ENCODE measurements at places on chromosomes 16 and 17.
A peak's percentile ranks its signal among the peaks of the same experiment; 100 is the strongest.

- no peak for DNase-seq
Observed at GRCh38 chr17:81948635-81949378, 1.8 kb upstream of the MYADML2 start.

GRCh38 chr17:5097101-5097834 is 14.4 kb downstream of the ZNF232 start:
- peak; percentile 87 for DNase-seq

- peak; percentile 2 for DNase-seq
Observed at GRCh38 chr17:34542700-34543336, 36.6 kb upstream of the TMEM132E start.

DNA sequence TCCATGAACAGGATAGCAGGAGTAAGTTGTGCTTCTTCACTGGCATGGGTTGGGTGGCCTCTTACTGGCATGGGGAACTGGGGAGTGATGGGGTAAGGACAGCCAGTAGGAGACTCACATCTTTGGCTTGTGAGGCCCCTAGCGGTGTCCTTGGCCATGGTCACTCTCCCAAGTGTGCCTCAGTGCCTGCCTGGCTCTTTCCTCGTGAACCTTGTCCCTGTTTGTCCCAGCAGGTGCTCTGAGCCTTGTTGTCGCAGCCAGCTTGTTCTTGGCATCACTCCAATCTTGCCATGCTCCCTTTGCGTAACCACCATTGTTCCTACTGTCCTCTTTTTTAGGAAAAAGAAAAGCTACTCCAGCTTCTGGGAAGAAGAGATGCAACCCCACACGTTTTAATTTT is 53.6 kb upstream of the SDK2 start:
- peak; percentile 61 for DNase-seq

- DNase-seq, result no peak
Observed at GRCh38 chr17:81238490-81238814, 403 bp downstream of the TEPSIN start.

DNA sequence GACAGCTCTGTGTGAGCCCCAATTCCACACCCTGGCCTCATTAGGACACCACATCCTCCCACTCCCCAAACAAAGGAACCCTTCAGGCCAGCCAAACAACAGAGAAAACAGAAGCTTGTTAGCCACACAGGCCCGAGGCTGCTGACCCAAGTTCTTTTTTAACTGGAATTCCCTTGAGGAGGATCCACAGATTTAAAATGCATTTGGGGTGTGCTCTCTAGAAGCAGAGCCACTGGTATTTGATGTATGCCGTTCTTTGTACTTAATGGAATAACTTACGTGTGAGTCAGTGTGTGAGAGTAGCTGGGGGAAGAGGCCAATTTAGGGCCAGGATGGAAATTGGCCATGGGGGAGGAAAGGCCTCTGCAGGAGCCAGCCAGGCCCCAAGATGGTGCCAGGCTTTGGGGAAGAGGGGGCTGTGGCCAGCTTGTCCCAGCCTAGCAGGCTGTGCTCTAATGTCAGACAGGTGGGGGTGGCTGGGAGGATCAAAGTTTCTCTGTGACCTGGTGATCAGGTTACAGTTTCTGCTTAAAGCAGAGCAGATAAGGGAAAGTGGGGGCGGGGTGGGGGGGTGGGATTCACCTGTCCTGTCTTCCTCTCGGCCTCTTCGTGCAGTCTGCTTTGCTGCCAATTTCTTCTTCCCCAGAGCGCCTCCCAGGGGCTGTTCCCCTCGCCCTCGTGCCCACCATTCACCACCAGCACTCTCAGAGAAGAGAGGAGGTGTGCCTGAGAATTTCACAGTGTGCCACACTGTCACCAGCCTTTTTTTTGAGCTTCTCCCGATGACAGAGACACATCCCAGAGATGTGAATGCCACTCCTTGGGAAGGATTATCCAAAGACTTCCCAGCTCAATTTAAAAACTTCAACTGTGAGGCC is 50.8 kb downstream of the TOM1L2 start:
- DNase-seq, result no peak

- DNase-seq, result no peak
Observed at GRCh38 chr16:73031155-73031866, 16.6 kb downstream of the ZFHX3 start.

DNA sequence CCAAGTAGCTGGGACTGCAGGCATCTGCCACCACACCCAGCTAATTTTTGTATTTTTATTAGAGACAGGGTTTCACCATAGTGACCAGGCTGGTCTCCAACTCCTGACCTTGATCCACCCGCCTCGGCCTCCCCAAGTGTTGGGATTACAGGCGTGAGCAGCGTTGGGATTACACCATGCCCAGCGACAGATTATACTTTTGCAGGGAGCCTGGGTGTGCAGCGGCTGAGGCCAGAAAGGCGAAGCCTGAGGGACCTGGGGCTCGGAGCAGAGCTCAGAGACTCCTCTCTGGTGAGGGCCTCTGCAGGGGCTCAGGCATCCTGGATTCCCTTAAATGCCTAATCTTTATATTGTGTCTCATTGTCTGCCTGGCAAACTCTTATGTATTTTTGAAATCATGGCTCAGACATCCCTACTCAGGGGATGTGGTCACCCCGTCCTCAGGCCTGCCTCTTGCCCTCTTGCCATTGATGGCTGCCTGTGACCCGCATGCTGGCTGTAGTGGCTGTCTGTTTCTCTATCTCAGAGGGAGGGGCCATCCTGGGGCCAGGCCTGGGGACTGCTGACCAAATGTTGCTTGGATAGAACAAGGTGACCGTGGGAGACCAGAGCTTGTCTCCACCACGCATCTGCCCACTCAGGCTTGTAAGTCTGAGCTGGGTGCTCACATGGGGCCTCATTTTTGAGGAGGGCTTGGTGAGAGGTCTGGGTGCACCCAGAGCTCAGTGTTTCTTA is 42.6 kb downstream of the B9D1 start:
- no peak for DNase-seq

- no peak for DNase-seq
Observed at GRCh38 chr16:56399047-56399446, 26.3 kb downstream of the AMFR start.

GRCh38 chr16:87002717-87003413 is 314.3 kb downstream of the C16orf95 start:
- no peak for DNase-seq

DNA sequence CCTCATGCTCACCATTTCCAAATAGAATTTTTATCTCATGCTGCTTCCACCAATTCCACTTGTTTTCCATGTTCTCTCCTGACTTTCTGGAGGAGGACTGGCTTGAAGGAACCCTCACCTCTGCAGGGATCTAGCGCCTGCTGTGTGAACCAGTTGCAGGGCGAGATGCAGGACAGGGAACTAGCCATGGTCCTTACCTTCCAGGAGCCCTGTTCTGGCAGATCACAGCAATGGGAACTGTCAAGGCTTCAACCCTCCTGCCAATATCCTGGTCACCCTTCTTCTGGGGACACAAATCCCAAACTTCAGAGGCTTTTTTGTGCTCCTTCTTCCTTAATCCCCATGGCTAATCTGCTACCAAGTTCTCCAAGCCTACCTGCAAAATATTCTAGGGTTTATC is 60.4 kb upstream of the MMP2 start:
- no peak for DNase-seq

DNA sequence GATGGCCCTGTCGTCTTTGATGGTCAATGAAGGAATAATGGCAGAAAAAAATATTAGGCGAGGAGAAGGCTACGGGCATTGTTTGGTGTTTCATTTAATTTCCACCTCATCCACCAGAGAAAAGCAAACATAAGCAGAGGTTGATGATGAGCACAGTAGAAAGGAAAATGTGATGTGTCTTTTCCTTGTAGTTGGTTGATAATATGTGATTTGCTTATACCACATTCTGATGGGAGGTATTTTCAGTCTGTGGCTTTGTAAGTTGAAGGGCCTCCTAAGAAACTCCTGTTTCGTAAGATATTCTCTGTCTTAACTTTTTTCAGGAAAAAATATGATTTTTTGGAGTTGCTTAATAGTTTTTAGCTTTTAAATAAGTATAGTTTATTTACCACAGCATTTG is 215.7 kb downstream of the PRKCA start:
- peak; percentile 13 for DNase-seq

- no peak for DNase-seq
Observed at GRCh38 chr17:82823004-82823403, 16.8 kb downstream of the ZNF750 start.

DNA sequence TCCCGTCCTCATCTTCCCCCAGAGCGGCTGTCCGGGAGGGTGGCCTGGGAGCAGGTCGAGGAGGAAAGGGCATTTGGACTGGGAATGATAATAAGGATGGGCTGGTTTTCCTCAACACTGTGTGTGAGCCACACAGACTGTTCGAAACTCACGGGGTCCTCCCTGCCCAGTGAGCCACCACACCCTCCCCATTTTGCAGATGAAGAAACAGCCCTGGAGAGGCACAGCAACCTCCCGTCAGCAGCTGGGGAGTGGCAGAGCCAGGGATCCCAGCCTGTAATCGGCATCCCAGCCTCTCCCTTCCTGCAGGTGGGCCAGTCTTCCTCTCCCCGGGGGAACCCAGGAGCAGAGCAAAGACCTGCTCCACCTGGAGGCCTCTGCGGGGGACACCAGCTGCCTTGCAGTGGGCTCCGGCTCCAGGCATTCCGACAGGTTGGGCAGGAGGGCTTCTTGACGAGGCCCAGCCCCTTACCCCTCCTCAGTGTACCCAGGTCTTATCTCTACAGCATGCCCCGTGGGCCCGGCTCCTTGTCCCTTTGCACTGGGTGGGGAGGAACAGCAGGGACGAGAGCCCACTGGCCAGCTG is 23.8 kb downstream of the ENGASE start:
- no peak for DNase-seq

- no peak for DNase-seq
Observed at GRCh38 chr17:54983260-54983659, 14.7 kb downstream of the STXBP4 start.

- DNase-seq, result no peak
Observed at GRCh38 chr16:66923866-66924265, 1.5 kb downstream of the RRAD start.

DNA sequence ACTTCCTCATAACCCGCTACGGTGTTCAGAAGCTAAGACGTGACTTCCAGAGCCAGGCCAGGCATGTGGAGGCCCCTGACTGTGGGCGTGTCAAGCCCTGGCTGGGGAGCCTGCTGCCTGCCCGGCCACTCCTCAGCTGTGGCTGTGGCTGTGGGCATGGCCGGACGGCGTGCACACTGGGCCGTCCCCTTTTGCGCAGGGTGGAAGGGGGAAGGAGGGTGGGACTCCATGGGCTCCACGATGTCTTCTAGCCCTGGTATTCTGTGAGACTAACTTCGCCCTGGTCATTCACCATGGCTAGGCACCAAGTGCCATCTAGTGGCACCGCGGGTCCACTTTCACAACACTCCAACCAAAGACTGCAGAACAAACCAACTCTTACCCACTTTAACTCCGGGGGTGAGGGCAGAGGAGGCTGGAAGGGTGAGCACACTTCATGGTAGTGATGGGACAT is 67.9 kb downstream of the N4BP1 start:
- no peak for DNase-seq

DNA sequence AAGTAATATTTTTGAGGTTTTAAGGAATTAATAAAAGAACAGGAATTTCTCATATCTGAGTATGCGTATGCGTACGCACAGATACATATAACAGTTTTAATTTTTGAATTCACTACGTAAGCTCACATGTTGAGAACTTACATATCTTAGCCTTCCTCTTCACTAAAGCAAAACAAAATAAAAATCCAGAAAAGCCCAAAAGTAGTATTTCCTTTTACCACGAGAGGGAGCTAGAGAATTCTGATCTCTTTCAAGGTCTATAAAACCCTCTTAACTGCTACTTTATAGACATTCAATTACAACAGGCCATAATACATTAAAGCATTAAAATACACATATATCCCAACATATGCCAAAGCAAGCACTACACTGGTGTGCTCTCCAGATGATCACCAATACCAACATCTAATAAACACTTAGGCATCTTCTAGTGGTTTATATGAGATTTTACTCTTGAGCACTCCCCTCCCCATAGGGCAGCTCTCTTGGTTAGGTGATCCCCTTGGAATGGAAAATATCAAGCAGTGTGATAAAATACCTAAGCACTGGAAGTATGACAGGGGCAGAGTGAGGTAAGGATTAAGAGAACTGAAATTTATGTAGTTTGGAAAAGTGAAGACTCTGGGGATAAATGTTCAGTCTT is 94.0 kb downstream of the SKAP1 start:
- DNase-seq, result peak; percentile 57

- no peak for DNase-seq
Observed at GRCh38 chr16:57204675-57205074, 18.5 kb downstream of the RSPRY1 start.

DNA sequence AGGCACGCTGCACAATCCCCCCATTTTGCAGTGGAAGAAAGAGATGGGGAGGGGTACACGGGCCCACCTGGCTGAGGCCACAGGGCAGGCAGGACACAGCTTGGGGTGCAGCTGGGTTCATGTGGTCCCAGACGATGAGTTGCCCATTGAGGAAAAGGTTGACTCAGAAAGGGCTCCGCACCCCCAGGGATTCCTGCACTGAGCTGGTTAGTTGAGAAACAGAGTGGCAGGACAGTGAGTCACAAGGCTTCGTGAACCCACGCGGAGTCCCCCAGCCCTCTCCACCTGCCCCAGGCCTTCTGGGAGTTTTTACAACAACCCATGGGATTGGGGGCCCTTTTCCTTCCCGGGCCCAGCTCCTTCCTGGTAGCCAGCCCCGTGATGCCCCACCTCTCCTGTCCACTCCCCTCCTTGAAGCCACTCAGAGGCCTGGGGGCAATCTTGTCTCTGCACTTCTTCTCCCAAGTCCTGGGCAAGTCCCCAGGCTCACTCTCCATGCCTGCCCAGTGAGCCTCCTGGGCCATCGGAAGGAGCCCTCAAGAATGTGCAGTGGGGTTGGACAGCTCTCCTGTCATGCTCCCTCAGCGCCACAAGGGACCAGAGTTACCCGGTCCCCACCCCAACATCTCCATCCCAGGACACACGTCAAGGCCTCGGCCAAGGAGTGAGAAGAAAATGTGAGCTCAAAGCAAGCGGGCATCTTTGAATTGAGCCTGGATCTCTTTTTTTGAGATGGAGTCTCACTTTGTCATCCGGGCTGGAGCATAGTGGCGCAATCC is 251.2 kb downstream of the PARN start:
- no peak for DNase-seq

- DNase-seq, result no peak
Observed at GRCh38 chr16:53429221-53429943, 4.9 kb upstream of the RBL2 start.
